ENCODE measurements at places on chromosomes 16 and 17.

GRCh38 chr17:83144421-83145357 is 65.3 kb downstream of the METRNL start:
- peak; percentile 78 for DNase-seq

- DNase-seq = no peak
Measured at GRCh38 chr16:31413943-31414342, 14.2 kb downstream of the COX6A2 start.

GRCh38 chr17:48909783-48910182 is 1.6 kb downstream of the UBE2Z start:
- no peak for DNase-seq

- no peak for DNase-seq
Measured at GRCh38 chr17:53630115-53630514, 192.6 kb upstream of the KIF2B start.

GRCh38 chr17:79079421-79080200 is 5.0 kb downstream of the ENGASE start:
- no peak for DNase-seq

Data from RPMI7951 (cell line).